ENCODE measurements at places on chromosomes 11 and 22.

- DNase-seq, result no peak
These were observed 36.5 kb upstream of the MOB2 start for GRCh38 chr11:1523077-1523476.

DNA sequence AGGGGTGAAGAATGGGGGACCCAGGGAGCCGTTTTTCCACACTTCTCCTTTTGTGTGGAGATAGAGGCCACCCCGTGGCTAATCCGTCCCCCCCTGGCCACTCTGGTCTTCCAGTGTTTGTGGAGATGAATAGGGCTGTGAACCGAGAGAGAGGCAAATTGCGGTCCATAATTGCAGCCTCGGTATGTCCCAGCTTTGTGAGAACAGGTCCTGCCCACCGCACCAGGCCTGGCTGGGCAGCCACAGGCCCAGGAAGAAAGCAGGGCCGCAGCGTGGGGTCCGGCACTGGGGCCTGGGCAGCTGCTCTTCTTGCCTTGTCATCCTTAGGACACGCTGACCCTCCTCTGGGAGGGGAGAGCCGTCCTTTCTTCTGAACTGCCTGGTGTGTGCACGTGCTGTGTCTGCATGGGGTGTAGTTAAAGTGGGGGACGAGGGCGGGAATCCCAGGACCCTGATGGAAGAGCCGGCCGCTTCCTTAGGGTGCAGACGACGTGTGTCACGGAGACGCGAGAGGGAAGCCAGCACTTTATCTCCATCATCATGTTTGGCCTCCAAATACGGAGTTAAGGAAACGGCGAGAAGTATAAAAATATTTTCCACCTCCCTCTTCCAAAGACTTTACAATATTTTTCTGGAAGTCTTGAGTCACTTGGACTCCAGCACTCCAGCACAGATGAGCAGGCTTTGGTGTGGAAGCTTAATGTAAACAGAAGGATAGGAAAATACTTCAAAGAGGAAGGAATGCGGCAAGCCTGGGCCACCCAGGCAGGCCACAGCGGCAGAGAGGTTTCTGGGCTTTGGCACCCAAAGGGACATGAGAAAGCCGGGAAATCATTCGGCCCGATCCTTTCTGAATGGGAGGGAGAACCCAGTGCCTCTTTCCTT lies 1248.4 kb downstream of the BRD1 start:
- no peak for DNase-seq

DNA sequence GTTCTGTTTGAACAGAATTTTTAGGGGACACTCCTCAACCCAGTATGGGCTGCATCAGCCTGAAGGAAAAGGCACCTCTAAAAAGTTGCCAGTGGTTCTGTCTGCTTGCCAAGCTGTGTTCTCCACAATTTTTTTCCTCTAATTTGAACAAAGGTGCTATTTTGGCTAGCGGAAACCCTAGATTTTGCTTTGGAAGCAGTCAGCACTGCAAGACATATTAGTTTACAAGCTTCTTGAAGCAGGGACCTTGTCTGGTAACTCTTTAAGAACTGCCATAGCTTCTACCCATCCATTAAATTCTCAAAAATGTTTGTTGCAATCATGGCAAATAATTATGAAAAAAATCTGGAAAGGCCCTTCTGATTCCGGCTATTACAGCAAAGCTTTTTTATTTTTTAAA lies 75.6 kb upstream of the HEPHL1 start:
- DNase-seq, result no peak

GRCh38 chr11:31059529-31059928 lies 310.0 kb downstream of the DCDC1 start:
- DNase-seq, result no peak

- no peak for DNase-seq
These were observed 66.1 kb upstream of the B3GAT1 start for GRCh38 chr11:134478176-134478575.

GRCh38 chr11:105673089-105673488 lies 63.2 kb downstream of the GRIA4 start:
- no peak for DNase-seq

DNA sequence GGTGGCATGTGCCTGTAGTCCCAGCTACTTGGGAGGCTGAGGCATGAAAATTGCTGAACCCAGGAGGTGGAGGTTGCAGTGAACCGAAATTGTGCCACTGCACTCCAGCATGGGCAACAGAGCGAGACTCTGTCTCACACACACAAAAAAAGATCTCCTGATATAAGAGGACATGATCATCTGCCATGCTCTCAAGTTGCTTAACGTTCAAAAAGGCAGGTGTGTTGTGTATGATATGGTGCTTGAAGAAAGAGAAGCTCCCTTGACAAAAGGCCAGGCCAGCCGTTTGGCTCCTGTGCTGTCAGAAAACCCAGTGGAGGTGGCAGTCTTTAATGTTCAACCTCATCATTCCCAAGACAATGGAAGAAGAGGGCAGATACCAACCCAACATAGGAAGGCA lies 117.3 kb upstream of the PLET1 start:
- no peak for DNase-seq

DNA sequence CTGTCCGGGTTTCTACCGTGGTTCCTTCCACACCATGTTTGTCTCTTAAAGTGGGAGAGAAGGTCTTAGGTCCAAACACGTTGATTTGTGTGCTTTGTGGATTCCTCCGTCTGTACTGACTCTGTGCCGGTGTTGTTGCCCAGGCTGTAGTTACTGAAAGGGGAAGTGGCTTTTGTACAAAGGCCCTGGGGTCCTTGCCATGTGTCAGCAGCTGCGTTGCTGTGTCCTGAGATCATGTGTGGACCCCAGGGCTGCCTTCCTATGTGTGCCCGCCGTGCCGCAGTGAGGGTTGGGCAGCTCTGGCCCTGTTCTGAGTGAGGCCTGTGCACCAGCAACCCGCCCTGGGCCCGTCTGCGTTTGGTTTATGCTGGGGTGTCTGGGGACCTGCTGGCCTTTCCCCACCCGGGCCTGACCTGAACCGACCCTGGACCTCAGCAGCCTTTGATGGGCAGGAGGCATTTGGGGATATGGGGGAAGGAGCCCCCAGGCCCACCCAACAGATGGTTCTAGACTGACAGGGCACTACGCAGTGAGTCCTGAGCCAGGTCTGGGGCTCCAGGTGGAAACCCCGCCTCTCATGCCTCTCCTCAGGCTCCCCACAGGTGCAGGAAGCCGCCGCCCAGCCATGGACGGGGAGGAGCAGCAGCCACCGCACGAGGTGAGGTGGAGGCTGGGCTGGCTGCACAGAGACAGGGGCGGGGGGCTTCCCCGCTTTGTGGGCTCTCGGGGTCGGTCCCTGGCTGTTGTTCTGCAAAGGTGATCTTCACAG lies 6.9 kb downstream of the TRABD start:
- DNase-seq, result peak; percentile 71

- no peak for DNase-seq
These were observed 30.3 kb upstream of the GGTLC2 start for GRCh38 chr22:22614065-22614464.

DNA sequence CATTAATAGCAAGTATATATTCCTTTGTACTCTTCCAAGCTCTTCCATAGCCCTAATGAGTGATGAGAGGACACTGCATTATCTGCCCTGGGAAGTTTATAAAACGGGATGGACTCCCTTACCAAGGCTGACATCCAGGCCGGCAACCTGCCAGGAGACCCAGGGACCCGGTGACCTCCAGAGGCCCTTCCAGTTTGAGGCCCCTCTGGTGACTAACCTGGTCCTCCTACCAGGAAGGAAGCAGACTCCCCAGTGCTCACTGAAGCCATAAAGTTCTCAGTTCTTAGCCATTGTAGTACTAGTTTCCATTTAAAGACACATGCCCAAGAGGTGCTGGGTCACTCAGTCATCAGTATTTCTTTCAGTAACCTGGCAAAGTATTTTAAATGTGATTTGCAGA lies 345.4 kb downstream of the TENM4 start:
- no peak for DNase-seq

All from memory B cell (primary cell).